ENCODE measurements at places on chromosomes 6 and 20.
A peak's percentile ranks its signal among the peaks of the same experiment; 100 is the strongest.

GRCh38 chr6:17845598-17845997 lies 138.9 kb upstream of the NUP153 start:
- DNase-seq = no peak

- no peak for DNase-seq
Observed at GRCh38 chr20:7610681-7611080, 329.6 kb downstream of the HAO1 start.

- DNase-seq = no peak
Observed at GRCh38 chr20:5729348-5729747, 20.9 kb upstream of the SHLD1 start.

- no peak for DNase-seq
Observed at GRCh38 chr6:162226803-162227202, 500.8 kb downstream of the PRKN start.

GRCh38 chr20:62772619-62772989 lies 23.7 kb upstream of the MRGBP start:
- DNase-seq = no peak

- peak; percentile 72 for DNase-seq
Observed at GRCh38 chr6:21593927-21594415, 420 bp downstream of the SOX4 start.

DNA sequence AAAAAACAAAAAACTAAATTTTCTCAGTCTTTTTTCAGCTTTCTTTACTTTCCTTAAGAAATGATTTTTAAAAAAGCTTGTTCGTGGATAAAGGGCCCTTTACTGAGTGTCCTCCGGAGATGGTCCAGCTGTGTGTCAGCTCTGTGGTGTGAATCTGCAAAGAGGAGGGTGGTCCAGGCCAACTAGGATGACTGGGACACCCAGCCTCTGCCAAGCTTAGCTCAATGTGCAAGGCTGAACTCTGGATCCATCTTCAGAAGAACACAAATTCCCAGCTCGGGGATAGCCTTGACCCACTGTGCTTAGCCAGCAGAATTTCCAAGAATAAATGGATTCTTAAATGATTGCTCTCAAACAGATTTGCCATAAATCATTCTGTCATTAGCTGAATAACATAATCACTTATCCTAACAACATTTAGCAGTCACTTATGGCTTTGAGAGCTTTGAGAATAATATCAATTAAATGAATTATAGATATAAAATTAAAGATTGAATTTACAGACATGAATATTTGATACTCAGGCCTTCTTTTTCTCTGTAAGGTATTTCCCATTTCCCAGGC lies 14.2 kb upstream of the CALHM5 start:
- DNase-seq = no peak

- DNase-seq = peak; percentile 25
Observed at GRCh38 chr6:111417181-111417585, 65.8 kb downstream of the REV3L start.

GRCh38 chr6:36114798-36115408 lies 15.4 kb upstream of the MAPK13 start:
- DNase-seq = no peak

GRCh38 chr20:44756956-44757355 lies 11.3 kb downstream of the KCNK15 start:
- no peak for DNase-seq

DNA sequence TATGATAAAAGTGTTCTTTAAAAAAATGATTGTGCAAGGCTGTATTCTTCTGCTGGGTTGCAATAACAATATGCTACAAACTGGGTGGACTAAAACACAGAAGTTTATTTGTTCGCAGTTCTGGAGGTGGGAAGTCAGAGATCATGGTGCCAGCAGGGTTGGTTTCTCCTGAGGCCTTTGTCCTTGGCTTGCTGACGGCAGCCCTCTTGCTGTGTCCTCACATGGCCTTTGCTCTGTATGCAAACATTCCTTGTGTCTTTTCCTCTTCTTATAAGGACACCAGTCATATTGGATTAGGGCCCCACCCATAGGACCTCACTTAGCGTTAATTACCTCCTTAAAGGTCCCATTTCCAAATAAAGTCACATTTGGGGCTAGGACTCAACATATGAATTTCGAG lies 220.4 kb downstream of the SAMD5 start:
- DNase-seq = no peak

DNA sequence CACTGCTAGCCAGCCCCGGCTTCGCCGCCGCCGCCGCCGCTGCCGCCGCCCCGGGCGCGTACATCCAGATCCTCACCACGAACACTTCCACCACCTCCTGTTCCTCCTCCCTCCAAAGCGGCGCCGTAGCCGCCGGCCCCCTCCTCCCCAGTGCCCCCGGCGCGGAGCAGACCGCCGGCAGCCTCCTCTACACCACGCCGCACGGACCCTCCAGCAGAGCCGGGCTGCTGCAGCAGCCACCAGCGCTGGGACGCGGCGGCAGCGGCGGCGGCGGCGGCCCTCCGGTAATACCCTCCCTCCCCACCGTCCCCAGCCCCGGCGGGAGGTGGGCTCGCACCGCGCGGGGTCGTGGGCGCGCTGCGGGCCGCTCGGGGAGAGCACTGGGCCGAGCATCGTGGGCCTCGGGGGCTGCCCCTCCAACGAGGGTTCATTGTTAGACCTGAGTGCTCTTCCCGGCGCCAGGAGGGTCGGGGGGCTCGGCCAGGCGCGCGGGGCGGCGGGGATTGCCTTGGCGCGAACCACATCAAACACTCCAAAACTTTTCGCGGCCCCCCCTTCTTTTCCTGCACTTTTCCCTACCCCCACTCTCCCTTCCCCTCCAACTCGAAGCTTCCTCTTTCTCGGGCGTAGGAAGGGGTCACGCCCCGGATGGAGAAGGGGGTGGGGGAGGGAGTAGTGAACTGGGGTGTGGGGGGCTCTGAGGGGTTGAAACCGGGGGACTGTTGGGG lies 827 bp downstream of the E2F3 start:
- no peak for DNase-seq

DNA sequence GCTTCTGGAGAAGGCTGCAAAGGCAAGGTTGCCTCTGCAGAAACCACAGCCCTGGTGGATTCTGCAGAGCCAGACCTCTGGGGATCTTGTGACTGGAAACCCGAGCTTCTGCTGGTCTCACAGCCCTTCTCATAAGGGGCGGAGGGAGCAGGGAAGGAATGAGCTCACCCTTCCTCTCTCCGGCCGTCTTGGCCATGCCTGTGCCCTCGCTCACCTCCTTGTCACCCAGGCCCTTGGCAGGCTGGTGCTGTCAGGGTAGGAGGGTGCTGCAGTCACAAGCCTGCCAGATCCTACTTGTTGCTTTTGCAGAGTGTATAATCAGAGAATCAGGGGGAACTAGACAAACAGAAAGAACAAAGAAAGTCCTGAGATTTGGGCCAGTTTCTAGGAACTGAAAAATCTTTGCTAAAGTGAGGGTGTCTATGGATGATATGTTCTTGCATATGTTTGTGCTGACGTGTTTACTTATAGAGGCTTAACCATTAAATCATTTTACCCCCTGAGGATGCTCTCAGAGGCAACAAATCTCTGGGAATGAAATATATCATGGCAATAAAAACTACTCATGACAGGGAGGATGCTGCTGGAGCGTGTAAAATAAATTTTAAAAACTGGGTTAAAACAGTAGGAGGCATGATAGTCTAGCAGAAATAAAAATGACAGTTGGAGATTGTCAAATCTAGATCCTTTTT lies 244.9 kb upstream of the SOX4 start:
- DNase-seq = peak; percentile 52

- no peak for DNase-seq
Observed at GRCh38 chr6:142827369-142827768, 117.6 kb downstream of the HIVEP2 start.

DNA sequence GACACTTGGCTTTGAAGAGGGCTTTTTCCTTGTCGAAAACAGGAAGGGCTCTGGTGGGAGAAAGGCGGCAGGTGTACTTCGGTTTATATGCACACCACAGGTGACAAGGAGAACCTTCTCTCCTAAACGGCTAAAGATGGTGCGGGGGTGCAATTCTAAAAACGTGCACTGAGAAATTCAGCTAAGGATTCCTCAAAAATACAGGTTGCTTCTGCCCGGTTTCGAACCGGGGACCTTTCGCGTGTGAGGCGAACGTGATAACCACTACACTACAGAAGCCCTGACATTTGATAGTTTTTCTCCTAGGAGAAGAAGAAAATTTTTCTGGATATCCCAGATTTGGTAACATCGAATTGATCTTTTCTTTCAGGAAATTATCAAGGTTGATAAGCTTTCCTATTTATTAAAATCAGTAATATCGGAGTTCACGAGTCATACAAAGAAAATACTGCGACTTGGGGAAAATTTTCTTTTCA lies 32.0 kb downstream of the POM121L2 start:
- peak; percentile 78 for DNase-seq

- DNase-seq = no peak
Observed at GRCh38 chr6:51474022-51474975, 613.1 kb downstream of the PKHD1 start.

- peak; percentile 35 for DNase-seq
Observed at GRCh38 chr6:133248241-133249001, 7.3 kb downstream of the EYA4 start.

DNA sequence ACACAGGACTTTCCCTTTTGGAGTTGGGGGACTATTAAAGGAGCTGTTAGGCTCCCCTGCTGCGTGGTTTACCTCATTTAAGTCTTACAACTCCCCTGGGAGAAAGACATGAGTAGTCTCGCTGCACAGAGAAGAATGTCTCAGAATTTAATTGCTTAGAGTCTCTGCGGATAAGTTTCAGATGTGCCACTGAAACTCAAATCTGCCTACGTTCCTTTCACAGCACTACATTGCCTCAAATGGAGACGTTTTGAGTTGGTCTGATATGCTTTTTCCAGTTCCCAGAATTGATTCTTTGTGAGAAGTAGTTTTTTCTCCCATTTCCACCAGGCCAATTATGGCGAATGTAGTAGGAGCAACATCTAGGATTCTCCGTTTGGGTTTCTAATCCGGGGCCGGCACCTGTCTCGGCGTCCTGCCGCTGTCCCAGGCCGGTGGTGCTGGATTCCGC lies 532 bp upstream of the SLC35F1 start:
- peak; percentile 26 for DNase-seq

- peak; percentile 44 for DNase-seq
Observed at GRCh38 chr20:6632187-6632586, 135.3 kb upstream of the BMP2 start.

DNA sequence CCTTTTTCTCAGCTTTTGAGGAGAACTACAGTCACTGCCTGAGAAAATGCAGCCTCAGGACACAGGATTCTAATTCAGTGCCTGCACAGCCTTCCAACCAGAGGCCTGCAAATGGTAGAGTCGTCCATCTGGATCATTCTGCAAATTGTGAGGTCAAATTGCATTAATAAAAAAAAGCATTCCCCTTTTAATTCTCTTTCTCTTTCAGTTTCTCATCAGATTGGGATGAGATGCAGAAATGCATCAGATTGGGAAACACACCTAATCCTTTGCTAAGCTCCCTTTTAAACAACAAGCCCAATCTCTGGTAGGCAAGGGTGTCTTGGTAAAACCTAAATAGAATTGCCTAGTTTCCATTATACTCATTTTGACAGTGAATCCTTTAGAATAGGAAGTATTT lies 838.8 kb downstream of the MAFB start:
- DNase-seq = no peak

- DNase-seq = no peak
Observed at GRCh38 chr20:52217689-52218395, 26.3 kb upstream of the ZFP64 start.

GRCh38 chr6:21738180-21739094 lies 144.9 kb downstream of the SOX4 start:
- DNase-seq = no peak

- peak; percentile 46 for DNase-seq
Observed at GRCh38 chr6:13248053-13248452, 80.3 kb downstream of the TBC1D7 start.

DNA sequence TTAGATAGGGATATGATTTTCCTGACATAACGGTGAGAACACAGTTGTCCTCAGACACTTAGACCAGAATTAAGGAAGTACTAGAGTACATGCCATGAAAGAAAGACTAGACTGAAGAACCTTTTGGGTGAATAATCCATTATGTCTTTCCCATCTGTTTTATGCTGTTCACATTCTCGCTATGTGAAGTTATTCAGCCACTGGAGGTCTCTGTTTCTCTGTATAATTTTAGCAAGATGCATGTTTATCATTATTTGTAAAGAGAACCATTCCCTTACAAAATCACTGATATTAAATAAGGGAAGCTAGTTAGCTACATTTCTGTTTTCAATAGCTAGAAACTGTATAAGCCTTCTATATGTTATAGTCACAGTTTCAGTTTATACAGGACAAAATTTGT lies 391.9 kb downstream of the CD109 start:
- DNase-seq = peak; percentile 35

DNA sequence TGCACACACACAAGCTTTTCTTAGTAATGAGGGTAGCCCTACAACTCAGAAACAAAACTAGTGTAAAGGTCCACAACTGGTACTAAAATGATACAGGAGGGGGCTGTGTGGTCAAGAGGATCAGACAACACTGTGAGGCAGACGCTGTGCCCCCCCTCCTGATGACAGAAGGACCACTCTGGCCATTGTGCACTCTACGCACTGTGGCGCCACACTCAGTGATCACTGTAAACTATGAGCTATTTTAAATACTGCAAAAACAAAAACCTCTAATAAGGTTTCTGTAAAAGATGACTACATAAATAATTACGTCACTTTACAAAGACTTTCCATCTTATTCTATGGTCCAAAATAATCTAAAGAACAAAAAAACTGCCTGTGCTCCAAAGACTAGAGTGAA lies 96.1 kb downstream of the SLC23A2 start:
- DNase-seq = no peak
